Skin of body (tissue), 3 donors: ENCODE measurements at places on chromosomes 2 and 18.

- DNase-seq: no peak
Measured at GRCh38 chr2:215553946-215554345, 118.1 kb upstream of the FN1 start.

GRCh38 chr2:48483506-48483905 lies 46.4 kb upstream of the STON1 start:
- DNase-seq: no peak

DNA sequence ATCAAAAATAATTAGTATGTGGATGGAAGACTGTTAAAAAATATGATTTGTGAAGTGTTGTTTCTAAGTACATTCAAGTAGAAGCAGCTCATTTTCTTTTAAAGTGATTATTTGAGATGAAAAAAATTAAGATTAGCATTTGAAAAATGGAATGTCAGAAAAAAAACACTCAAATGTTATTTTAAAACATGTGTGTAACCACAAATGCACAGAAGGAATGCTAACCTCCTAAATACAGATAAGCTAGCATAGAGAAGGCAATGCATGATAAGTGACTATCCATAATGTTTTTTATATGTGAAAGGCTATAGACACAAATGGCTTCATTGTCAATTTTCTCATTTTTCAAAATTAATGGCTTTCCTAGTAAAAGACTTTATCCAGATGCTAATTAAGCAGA lies 198.9 kb downstream of the NYAP2 start:
- no peak for DNase-seq

- DNase-seq: no peak
Measured at GRCh38 chr2:44753552-44754285, 187.8 kb upstream of the SIX3 start.
